BE2C (cell line): ENCODE measurements at places on chromosomes 11 and 22.

DNA sequence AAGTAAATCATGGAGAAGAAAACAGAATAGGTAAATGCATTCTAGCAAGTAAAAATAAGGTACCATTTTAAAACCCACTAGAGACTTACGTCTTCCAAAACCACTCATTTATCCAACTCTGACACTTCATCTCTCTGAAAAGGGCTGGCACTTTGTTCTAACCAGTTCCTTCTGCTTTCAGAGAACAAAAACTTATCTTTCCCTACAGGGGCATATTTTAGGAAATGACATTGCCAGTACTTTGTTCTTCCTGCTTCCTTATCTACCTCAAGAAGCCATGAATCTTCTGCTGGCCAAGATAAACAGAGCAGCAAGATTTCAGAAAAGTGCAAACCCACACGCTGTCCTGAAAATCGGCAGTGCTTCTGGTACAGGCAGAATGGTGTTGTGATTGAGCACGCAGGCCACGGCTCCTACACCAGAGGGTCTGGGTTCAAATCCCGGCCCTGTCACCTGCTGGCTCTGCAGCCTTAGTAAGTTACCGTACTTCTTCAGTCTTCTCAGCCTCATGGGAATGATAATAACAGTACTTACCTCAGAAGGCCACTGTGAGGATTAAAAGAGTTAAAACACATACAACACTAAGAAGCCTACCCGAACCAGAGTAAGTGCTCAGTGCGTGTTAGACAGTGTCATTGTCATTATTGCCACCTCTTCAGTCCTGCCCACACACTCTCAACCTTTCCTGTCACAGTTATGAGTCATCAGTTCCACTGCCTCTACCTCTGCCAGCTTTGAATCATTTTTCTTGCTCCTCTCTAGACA is 11.0 kb downstream of the MPZL3 start:
- no peak for DNase-seq

DNA sequence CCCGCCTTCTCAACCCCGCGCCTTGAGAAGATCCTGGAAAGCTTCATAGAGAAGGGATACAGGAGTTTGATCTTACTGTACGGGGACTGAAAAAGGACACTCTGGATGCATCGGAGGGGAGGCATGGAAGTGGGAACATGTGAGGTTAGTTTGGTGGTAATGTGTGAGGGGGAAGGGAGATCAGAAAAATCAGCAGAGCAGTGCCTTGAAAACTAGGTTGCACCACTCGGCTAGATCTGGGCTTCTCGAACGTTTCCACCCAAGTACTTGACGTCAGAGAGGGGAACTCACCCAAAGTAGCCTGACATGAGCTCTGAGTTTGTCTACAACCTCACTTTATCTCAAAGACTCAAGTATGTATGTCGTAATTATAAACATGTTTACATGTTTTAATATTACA is 14.5 kb downstream of the USP35 start:
- no peak for DNase-seq

DNA sequence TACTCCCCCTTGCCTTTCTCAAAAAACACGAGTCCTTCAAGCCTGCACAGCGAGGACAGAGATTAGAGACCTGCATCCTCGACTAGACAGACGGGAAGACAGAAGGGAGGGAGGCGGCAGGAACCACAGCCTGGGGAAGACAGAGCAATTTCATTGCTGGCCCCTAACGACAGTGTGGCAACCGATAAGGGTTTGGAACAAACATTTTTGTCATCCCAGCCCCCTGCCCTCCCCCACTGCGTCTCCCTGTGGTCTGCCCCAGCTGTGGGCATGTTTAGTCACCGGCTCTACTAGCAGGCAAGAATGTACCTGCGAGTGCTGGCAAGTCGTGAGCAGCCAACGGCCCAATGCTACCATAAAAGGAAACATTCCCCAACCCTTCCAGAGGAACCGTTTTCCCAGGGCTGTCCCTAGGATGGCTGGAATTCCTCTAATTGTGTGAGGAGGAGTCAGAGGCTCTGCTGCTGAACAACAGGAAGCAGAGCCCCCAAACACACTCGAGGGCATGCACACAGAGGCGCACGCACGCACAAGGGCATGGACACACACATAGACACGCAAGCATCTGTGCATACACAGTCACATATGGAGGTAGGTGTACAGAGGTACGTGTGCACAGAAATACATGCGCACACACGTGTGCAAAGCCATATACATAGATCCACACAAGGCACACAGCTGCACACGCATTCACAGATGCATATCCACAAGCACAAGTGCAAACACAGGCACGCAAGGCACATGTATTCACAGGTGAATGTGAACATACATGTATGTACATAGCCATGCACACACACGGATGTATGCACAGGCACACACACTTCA is 58.3 kb downstream of the MYH9 start:
- DNase-seq = peak; percentile 52

GRCh38 chr22:46737105-46737975 is 712 bp downstream of the CERK start:
- DNase-seq = peak; percentile 54

DNA sequence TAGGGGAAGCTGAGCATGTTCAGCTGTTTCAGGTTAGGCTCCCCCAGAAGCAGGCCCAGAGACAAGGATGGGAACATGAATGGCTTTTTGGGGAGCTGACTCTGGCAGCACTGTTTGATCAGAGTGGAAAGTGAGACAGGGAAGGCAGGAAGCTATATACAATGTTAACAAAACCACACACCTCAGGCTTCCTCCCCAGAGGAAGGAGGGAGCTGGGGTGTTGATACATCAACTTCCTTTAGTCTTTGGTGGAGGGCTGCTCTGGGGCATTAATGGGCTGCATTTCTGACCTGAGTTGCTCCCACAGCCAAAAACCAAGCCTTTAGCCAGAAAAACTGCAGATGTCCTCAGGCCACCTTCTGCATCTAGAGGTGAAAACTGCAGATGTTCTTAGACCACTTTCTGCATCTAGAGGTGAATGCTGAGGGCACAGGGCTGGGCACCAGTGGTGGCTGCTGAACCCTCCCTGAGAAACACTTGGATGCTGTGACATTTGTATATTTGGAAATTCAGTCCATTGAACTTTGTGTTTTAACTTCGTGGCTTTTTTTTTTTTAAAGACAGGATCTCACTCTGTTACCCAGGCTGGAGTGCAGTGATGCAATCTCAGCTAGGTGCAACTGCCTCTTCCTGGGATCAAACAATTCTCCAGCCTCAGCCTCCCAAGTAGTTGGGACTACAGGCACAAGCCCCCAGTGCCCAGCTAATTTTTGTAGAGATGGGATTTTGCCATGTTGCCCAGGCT is 49.9 kb downstream of the KIAA1671 start:
- no peak for DNase-seq

- no peak for DNase-seq
These were observed 21.3 kb upstream of the CTSD start for GRCh38 chr11:1784761-1785650.

- DNase-seq = no peak
These were observed 122.0 kb upstream of the SORL1-AS1 start for GRCh38 chr11:121574801-121575200.

- no peak for DNase-seq
These were observed 16.0 kb downstream of the BCL9L start for GRCh38 chr11:118909619-118910308.
